Fibroblast of villous mesenchyme (primary cell): ENCODE measurements at places on chromosomes 5 and 9. TPM values are rescaled to one million over a fixed set of nuclear protein-coding genes. Genes with fewer than 3 reads are reported as not detected.

SHISAL2B gene
- total RNA-seq: not detected in 2 replicates

DNAH5 gene
- 0.97 and 1.3 TPM in 2 replicates for total RNA-seq

TMC1 gene
- total RNA-seq: under 0.01 and 1.3 TPM in 2 replicates

AQP7 gene
- not detected in 2 replicates for total RNA-seq

FRMD3 gene
- 0.64 and 0.86 TPM in 2 replicates for total RNA-seq

RUSC2 gene
- total RNA-seq: 24.2 and 33.2 TPM in 2 replicates

DBN1 gene
- 201 and 214 TPM in 2 replicates for total RNA-seq

CENPK gene
- total RNA-seq: 18.0 and 25.9 TPM in 2 replicates

TAF1L gene
- total RNA-seq: under 0.01 TPM in 1 of 2 replicates, not detected in the other

GARIN3 gene
- not detected in 2 replicates for total RNA-seq

SPINK13 gene
- not detected in 2 replicates for total RNA-seq

GLRA1 gene
- not detected in 2 replicates for total RNA-seq

TRIM36 gene
- 0.97 and 2.2 TPM in 2 replicates for total RNA-seq

SPATA31A5 gene
- total RNA-seq: not detected in 2 replicates

RNF14 gene
- 56.7 and 76.9 TPM in 2 replicates for total RNA-seq

IFNA21 gene
- not detected in 2 replicates for total RNA-seq

DAB2 gene
- total RNA-seq: 231 and 332 TPM in 2 replicates

C9orf153 gene
- 0.32 TPM in 1 of 2 replicates, not detected in the other for total RNA-seq

ST8SIA4 gene
- 3.5 and 4.8 TPM in 2 replicates for total RNA-seq

SPINK4 gene
- total RNA-seq: not detected in 2 replicates

CCNO gene
- total RNA-seq: 0.32 TPM in 1 of 2 replicates, not detected in the other

BAAT gene
- total RNA-seq: under 0.01 TPM in 1 of 2 replicates, not detected in the other
